ENCODE measurements at places on chromosomes 11 and 22.

DNA sequence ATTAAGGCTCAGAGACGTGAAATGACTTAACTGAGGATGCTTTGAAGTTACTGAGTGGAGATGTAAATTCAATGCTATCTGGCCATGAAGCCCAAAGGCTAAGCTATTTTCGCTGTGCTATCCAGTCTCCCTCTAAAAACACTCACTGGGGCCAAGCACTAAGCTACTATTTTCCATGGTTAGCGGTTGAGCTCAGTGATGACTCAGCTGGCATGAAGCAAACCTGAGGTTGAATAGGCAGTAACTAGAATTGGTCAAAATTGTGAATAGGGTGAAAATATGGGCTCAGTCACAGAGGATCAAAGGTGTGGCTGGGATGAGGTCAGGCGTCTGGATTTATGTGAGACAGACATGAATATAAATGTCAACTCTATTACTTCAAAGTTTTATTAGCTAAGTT lies 564.2 kb upstream of the KIRREL3 start:
- no peak for DNase-seq

- no peak for DNase-seq
These were observed 91.1 kb downstream of the PDE2A start for GRCh38 chr11:72583177-72583553.

- no peak for DNase-seq
These were observed 102.4 kb downstream of the MORC2 start for GRCh38 chr22:30866216-30866615.

DNA sequence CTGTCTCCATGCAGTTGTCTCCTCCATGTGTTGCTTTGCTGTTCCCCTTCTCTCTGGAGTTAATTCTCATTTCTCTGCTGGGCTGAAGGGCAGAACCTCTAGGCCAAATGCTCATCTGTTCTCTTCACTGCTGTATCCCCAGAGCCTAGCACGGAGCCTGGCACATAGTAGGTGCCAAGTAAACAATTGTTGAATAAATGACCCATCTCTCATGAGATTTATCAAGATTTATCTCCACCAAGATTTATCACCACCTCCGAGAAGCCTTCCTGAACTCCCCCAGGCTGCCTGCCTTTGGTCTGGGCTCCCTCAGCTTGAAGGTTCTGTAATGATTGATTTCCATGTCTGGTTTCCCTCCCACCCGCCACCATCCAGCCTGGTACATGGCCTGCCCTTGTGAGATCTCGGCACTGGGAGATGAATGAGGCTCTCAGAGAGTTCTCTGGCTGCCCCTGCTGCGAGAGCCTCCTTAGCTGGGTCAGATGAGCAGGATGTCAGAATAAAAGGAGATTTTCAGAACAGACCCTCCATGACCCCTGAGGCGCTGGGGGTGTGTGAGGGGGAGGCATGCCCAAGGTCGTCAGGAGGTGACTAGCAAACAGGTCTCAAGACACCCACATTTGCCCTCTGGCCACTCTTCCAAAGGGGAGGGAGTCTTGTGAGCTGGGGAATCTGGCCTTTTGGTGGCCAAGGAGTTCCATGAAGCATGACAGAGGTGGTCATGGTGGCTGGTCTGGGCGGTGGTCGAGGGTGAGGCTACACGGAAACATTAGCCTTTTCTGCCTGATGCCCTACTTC lies 2.4 kb upstream of the GDPD5 start:
- DNase-seq = no peak

- no peak for DNase-seq
These were observed 139.1 kb upstream of the BDNF start for GRCh38 chr11:27839226-27839913.

DNA sequence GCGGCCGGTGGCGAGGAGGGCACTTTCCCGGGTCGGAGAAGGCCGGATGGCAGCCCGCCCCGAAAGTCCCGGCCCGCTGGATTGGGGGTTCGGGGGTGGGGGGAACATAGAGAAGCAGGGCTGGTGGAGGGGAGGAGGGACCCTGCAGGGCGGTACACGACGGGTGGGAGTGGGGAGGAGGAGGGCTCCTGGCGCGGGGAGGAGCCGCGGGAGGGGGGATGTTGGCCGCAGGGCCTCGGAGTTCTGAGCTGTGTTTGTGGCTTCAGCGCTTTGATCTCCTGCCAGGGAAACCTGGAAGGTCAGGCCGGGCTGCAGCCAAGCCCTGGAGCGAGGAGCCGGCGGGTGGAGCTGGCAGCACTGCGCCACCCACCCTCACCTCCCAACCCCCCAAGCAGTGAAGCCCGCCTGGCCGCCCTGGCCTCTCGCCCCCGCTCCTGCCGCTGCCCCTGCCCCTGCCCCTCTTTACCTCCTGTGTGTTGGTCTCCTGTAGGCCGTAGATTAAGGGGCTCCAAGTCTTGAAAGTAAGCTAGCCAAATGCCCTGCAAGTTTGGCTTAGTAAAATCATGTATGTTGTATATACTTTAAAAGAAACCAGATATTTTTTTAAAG lies 30.9 kb downstream of the C22orf31 start:
- DNase-seq = no peak

DNA sequence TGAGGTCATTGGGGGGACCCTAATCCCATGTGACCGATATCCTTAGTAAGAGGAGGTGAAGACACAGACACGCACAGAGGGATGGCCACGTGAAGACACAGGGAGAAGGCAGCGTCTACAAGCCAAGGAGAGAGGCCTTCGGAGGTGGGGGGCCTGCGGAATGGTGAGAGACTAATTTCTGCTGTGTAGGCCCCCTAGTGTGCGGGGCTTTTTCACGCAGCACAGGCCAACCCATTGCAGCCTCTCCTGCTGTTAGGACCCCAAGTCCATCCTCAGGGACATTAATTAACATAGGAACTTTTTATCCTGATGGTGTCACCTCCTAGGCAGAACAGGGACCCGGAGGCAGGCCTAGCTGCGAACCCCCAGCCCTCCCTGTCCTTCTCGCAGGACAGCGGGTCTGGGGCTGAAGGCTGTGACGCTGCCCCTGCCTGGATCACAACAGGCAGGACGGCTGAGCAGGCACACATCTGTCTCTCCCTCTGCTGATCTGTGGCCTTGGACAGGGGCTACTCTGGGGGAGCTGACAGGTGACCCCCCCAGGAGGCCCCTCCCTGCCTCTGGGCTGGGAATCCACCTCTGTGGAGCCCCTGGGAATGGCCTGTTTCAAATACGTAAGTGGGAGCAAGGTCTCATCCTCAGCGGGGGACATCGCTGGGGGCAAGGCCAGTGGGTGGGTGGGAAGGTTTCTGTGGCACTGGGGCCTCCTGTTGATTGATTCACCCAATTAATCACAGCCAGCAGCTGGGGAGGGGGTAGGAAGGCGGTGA lies 7.9 kb downstream of the ASCL2 start:
- DNase-seq = no peak

GRCh38 chr11:118086913-118087768 lies at the start of gene SMIM35:
Gene SMIM35, minus strand, starts transcription at chr11:118086963. Its CDS starts 206 bp downstream, at chr11:118086757.
- DNase-seq = no peak

DNA sequence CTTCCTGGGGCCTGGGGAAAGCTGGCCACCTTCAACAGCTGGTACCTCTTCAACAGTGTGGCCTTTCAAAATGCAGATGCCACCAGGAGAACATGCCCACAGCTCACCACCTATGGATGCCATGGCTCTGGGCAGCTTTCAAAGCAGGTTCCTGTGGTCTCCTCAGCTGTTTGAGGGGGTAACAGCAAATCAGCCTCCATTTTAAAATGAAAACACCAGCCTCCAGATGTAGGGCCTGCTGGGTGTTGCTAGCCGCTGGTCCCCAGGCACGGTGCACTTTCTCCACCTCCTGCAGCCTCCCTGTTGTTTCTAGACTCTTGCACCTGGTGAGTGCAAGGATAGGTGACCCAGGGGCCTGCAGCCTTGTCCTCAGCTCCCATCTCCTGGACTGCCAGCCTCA lies 10.0 kb downstream of the CDPF1 start:
- no peak for DNase-seq

- no peak for DNase-seq
These were observed 1182.7 kb downstream of the BRD1 start for GRCh38 chr22:48644997-48645396.

GRCh38 chr11:117523680-117524079 lies 196.0 kb downstream of the CEP164 start:
- DNase-seq = no peak

DNA sequence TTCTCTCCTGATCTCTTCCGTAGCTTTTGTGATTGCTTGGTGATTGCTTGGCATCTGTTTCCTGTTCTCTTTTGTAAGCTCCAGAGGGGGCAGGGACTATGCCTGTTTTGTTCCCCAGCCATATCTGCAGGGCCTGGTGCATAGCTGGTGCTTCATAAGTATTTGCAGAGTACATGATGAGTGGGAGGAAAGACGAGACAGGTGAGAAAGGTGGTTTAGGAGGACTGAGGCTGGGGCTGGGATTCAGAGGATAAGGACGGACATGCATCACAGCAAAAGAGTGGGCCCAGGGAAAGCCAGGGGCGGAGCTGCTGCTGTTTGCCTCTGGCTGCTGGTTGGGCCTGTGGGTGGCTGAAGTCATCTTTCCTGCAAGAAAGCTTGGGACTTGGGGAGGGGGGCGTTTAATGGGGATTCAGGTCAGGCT lies 62.4 kb downstream of the DSCAML1 start:
- DNase-seq = no peak

GRCh38 chr11:28133146-28133545 lies 25.0 kb downstream of the METTL15 start:
- no peak for DNase-seq

DNA sequence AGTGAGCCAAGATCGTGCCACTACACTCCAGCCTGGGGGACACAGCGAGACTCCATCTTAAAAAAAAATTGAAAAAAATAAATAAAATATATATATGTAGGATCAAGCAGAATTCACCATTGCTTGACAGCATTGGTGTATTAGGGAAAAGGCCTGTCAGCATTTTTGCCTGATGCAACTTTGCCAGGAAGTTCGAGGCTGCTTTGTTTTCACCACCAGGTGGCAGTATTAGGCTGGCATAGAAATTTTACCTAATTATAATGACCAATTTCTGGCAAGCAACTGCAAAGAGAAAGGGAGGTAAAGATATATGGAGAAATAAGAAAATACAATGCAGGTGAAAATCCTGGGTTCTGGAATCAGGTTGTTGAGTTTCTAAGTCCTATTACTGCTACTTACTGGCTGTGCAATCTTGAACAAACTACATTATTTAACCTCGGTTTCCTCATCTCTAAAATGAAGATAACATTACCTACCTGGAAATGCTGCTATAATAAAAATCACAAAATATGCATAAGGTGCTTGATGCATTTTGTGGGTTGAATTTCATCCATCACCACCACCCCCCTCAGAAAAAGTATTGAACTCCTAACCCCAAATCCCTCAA lies 24.7 kb downstream of the LAYN start:
- peak; percentile 42 for DNase-seq

- DNase-seq = no peak
These were observed at the start of gene CCND1 for GRCh38 chr11:69640995-69641581. Gene CCND1, plus strand, starts transcription at chr11:69641156. Its CDS starts 158 bp downstream, at chr11:69641314.

DNA sequence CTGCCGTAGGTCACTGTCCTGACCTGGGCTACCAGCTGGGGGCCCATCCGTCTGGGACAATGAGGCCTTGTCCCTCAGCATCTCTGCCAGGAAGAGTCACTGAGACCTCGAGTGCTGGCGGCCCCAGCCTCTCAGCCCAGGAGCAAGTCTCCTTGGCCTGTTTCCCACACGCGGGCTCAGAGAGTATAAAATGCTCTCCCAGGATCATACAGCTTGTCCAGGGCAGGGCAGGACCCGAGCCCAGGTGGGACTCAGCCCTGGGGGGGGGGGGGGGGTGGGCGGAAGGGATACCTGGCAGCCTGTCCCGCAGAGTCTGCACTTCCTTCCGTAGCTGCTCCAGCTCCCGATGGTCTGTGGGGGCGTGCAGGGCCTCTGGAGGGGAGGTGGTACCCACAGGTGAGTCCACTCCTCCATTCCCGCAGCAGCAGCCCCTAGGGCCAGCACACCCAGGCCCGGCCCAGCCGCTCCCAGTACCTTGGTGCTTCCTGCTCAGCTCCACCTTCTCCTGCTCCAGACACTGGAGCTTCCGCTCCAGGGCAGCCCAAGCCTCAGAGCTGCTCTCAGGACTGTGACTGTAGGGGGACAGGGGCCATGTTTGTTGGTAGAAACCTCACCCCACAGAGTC lies 7.9 kb downstream of the CDC42BPG start:
- DNase-seq = no peak

- peak; percentile 72 for DNase-seq
These were observed 9.6 kb upstream of the MS4A10 start for GRCh38 chr11:60775420-60775961.

- DNase-seq = no peak
These were observed 433.0 kb downstream of the INSC start for GRCh38 chr11:15547685-15548084.

DNA sequence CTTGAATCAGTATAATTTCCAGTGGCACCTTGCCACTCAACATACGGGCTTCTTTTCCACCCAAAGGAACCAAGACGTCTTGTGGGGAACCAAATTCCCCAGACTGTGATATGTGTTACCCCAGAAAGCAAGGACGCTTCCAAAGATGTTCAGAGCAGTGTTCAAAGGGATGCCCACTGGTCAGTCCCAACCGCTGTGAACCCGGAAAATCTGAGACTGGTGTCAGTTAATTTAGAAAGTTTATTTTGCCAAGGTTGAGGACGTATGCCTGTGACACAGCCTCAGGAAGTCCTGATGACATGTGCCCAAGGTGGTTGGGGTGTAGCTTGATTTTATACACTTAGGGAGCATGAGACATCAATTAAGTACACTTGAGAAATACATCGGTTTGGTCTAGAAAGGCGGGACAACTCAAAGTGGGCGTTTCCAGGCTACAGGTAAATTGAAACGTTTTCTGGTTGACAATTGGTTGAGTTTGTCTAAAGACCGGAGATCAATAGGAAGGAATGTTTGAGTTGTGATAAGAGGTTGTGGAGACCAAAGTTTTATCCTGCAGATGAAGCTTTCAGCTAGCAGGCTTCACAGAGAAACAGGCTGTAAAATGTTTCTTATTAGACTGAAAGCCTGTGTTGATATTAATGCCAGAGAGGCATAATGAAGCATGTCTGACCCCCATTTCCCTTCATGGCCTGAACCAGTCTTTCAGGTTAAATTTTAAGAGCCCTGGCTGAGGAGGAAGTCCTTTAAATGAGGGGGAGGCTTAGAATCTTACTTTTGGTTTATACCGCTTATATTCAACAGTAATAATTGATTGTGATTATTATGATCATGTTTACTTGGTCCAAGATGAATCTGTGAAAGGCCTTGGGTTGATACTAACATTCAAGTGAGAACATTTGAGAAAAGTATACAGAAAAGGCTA lies 6.8 kb downstream of the APOL3 start:
- no peak for DNase-seq

- no peak for DNase-seq
These were observed 488 bp upstream of the SELENOM start for GRCh38 chr22:31107894-31108218.

- no peak for DNase-seq
These were observed 25.4 kb downstream of the TRIM44 start for GRCh38 chr11:35688023-35688422.

GRCh38 chr22:25153961-25154666 lies 45.5 kb upstream of the CRYBB3 start:
- DNase-seq = no peak

DNA sequence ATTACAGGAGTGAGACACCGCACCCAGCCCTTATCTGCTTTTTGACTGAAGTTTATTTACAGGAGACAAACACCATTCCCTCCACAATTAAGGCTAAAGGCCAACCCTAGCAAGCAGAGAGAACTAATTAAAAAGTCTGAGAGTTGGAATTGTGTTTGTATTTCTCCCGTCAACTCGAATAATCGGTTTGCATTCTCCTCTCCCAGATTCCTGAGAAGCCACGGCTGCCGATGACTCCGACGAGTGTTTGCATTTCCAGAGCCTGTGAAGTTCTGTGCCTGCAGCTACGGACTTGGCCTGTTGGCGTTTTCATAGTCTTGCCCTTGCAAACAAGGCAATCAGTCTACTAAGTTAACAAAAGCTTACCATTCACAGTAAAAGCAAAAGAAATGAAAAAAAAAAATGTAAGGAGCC lies 73.2 kb upstream of the NUP50 start:
- no peak for DNase-seq

GRCh38 chr11:69500285-69501120 lies 19.0 kb downstream of the LINC01488 start:
- DNase-seq = no peak

All from T-helper 9 cell (primary cell).